GM10248 (cell line): ENCODE measurements at places on chromosomes 1 and 21.

- DNase-seq: no peak
Observed at GRCh38 chr1:15410884-15411245, 1.2 kb downstream of the EFHD2 start.

GRCh38 chr1:189175889-189176288 is 1301.8 kb downstream of the BRINP3 start:
- no peak for DNase-seq

GRCh38 chr1:170097449-170097948 is 23.0 kb upstream of the KIFAP3 start:
- DNase-seq: no peak

- no peak for DNase-seq
Observed at GRCh38 chr1:82401116-82401515, 600.4 kb downstream of the ADGRL2 start.

- DNase-seq: no peak
Observed at GRCh38 chr1:179937668-179938254, 16.8 kb upstream of the CEP350 start.

DNA sequence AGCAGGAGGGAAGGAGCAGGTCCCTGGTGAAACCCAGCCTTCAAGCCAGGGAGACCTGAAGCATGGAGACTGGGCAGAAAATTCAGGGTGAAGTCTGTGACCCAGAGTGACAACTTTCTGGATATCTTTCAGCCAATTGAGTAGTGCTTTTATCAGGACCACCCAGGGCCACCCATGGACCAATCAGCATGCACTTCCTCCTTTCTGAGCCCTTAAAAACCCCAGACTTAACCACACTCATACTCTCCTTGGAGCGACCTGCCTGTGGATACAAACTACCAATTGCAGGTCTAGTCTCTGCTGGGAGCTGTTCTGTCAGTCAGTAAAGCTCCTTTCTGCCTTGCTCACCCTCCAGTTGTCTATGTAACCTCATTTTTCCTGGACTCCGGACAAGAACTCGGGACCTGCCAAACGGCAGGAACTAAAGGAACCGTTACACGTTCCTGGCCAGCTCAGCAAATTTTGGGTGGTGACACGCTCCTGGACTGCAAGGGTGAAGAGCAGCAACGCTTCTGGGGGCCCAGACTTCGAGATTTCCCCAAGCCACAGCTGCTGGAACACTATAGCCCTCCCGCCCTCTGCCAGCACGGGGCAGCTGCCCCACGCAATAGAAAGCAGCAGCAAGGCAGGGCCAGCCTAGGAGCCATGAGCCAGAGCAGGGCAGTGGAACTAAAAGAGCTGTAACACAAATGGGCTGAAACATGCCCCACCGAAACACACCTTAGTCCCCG is 1183.4 kb downstream of the AMY1C start:
- no peak for DNase-seq

- no peak for DNase-seq
Observed at GRCh38 chr21:14559102-14559501, 13.0 kb upstream of the SAMSN1 start.

- no peak for DNase-seq
Observed at GRCh38 chr1:171654201-171654941, 1.9 kb upstream of the MYOC start.

DNA sequence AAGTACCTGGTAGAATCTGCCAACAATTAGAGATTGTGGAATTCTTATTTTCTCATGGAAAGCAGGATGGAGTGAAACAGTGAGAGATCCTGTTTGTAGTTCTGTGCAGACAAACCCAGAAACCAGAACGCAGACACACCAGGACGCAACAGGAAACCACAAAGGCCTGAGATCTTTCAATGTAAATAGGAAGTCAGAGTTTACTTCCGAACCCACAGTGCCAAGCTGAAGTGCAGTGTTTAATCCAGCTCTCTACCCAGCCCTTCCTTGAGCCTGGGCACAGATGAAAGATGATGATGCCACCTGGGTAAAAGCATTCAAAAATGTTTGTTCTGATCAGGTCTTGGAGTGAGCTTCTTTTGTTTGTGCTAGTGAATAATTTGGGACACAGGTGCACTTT is 244.2 kb upstream of the HOOK1 start:
- DNase-seq: no peak

- no peak for DNase-seq
Observed at GRCh38 chr1:44905276-44905675, 62.2 kb upstream of the PTCH2 start.

GRCh38 chr1:998995-999724 is 737 bp downstream of the HES4 start:
- DNase-seq: no peak

DNA sequence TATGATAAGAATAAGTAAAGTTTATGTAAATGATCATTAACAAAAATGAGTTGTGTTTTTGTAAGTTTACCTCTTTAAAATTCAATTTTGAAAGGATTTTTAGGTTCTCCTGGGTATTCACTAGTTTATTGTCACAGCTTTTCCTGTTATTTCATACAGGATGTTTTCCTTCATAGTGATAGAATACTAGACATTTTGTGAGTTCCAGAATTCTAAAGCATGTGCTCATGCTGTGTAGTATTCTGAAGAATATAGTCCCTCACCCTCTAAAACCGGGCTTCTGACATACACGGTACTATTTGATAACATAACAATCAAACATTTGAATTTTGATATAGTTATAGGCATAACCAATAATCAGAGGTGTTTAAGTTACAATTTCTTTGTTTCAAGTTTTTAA is 10.7 kb downstream of the LRRC8C start:
- no peak for DNase-seq

DNA sequence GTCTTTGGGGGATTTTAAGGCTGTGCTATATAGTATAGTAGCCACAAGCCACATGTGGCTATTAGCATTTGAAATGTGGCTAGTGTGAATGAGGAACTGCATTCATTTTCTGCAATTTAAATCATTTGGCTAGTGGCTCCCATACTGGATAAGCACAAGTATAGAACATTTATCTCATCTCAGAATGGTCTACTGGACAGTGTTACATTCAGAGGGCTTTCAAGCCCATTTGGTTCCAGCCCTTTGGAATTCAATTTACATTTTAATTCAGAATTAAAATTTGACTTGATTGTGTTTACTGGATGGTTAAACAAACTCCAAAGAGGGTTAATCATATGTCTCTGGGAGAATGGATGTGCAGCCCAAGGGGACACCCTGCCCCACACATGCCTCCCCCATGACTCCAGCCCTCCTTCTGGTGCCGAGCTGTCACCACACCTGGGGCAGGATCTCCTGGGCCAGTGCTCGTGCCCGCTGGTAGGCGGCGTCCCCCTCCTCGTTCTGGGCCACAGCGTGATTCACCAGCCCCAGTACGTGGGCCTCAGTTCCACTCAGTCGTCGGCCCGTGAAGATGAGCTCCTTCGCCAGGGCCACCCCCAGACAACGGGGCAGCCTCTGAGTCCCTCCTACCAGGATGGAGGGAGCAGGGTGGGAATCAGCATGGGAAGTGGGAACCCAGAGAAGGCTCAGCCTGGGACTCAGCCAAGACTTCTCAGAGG is 17.2 kb downstream of the ECHDC2 start:
- no peak for DNase-seq

- no peak for DNase-seq
Observed at GRCh38 chr1:196355206-196355786, 252.9 kb downstream of the KCNT2 start.

- DNase-seq: no peak
Observed at GRCh38 chr1:117820694-117821381, 108.6 kb downstream of the GDAP2 start.

GRCh38 chr1:115545791-115546733 is 95.7 kb upstream of the VANGL1 start:
- DNase-seq: peak; percentile 14

DNA sequence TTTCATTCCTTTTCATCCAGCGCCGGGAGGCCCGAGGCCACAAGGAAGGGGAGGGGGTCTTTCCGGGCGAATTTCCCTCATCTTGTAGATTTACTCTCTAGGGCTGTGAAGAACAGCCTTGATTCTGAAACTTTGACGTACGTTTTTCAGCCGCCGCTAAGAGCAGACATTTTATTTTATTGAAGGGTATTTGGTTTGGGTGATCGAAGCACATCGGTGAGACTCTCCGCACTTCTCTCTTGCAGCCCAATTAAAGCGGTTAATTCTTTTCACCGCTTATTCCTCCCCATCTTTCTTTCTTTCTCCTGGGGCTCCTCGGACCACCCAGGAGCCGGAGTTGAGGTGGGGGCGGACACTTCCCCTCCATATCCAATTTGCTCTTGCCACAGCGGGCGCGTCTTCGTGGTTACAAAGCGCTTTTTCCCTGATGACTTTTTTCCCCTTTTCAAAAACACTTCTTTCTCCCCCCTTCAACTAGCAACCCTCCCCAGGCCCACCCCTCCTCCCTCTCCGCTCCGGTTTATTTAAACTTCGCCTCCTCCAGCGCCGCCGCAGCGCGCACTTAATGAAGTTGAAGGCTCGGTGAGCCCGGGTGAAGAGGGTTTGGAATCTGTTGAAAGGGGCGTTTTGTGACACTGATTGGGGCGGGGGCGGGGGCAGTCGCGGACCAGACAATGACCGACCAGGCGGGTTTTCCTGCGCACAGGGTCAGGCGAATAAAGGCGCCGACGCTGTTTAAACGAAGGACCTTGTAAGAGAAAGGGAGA is 5.9 kb downstream of the FOXD2 start:
- no peak for DNase-seq

- peak; percentile 49 for DNase-seq
Observed at GRCh38 chr1:211327346-211327921, 801 bp downstream of the TRAF5 start.

DNA sequence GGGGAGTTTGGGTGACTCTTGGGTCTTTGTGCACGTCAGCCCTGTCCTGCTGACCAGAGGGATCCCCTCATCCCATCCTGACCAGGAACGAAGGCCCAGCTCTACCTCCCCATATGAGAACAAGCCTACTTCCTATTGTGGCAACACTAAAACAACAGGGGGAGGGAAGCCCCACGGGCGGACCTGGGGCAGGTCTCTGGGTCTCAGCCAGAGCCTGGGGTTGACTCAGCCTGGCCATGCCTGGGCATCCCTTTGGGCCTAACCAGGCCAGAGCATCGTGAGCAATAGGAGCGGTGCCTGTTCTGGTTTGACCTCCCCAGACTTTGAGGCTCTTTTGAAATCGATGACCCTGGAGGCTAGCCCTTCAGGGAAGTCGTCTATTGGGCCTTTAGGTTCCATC is 16.8 kb downstream of the RPS6KA1 start:
- no peak for DNase-seq

GRCh38 chr1:6984536-6984935 is 199.3 kb downstream of the CAMTA1 start:
- DNase-seq: no peak

- DNase-seq: no peak
Observed at GRCh38 chr1:1280782-1281481, 696 bp downstream of the SCNN1D start.

DNA sequence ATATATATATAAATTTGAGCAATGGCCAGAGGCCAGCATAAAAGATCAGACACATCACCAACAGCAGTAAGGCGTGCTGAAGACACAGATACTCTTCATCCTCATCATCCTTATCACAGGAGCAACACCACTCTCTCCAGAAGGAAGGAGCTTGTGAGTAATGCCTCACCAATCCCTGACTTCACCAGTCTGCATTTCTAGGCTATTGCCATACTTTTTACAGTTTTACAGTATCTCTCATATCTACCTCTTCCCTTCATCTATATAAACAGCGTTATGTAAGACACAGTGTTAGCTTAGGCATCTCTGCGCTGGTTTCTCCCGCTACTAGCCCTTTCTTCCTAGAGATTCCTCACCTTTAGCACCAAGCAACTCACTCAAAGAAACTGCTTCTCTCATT is 2.4 kb upstream of the ABL2 start:
- DNase-seq: no peak

GRCh38 chr1:117793413-117793812 is 136.0 kb downstream of the GDAP2 start:
- DNase-seq: no peak

DNA sequence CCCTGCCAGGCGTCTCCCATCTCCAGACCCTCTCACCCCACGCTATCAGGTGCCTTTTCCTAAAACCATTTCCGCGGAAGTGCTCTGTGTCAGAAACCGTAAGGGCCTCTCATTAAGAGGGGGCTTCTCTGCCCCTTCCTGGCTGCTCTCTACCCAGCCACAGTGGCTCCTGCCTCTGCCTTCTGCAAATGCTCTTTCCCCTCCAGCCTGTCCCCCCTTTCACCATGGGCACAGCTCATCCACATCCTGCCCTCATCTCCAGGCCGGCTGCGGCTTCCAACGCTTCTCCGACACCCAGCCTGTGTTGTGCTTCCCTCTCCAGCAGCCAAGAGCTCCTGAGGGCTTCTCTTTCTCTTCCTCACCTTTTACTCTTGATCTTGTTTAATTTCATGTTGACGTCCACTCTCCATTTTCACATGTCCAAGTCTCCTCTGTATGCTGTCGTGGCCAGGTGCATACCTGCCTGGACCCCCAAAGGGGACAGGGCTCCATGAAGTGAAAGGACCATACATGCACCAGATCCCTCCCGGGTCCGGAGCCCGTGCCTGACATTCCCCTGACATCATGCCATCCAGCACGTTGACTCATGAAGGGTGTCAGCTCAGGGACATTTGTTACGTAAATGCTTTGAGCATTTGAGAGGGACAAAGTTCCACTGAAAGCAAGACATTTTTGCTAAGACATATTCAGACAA is 306.5 kb downstream of the AJAP1 start:
- no peak for DNase-seq

GRCh38 chr1:9280015-9280860 is 12.5 kb upstream of the SPSB1 start:
- peak; percentile 59 for DNase-seq

GRCh38 chr1:178868706-178869105 is 2.2 kb downstream of the ANGPTL1 start:
- no peak for DNase-seq

- no peak for DNase-seq
Observed at GRCh38 chr1:56002231-56002630, 577.1 kb downstream of the PLPP3 start.

DNA sequence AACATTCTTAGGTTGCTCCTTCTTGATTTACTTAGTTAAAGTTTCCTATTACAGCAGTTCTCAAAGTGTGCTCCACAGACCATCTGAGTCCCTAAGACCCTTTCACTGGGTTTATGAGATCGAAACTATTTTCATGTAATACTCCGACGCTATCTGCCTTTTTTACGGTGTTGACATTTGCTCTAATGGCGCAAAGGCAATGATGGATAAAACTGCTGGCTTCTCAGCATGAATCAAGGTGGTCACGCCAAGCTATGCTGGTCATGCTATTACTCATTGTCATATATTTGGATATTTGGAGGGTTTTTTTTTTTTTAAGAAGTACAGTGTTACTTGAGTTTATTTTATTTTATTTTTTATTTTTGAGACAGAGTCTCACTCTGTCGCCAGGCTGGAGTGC is 235.1 kb downstream of the KIF26B start:
- no peak for DNase-seq

- DNase-seq: no peak
Observed at GRCh38 chr1:234942879-234943506, 185.6 kb downstream of the TOMM20 start.
